ENCODE measurements at places on chromosomes 16 and 17.

DNA sequence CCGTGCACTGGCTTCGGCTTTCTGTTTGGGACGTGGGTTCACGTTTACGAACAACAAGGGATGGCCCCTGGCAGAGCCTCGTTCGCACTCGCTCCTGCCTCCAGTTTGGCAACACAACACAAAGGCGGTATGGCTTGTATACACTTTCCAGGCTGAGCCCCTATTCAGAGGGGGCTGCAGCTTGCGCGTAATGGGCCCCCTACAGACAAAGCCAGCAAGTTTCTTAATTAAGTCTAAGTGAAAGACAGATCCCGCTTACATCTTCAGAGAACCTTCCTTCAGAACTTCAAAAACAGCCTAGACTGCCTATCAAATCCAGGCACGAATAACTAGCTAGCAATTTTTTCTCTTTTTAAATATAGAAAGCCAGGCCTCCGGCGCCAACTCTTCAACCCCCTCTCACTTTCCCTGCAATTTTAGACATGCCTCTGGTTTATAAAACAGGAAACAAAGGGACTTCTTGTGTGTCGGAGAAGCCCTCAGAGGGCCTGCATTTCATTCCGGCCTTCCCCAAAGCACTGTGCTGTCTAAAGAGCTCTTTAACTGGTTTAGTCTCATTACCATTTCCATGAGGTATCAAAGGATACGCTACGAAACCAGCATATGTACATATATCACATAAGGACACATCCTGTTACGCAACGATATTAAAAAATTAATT, 244.9 kb downstream of the STX8 start:
- no peak for DNase-seq

- no peak for DNase-seq
Observed at GRCh38 chr16:66167564-66168291, 198.8 kb upstream of the CDH5 start.

DNA sequence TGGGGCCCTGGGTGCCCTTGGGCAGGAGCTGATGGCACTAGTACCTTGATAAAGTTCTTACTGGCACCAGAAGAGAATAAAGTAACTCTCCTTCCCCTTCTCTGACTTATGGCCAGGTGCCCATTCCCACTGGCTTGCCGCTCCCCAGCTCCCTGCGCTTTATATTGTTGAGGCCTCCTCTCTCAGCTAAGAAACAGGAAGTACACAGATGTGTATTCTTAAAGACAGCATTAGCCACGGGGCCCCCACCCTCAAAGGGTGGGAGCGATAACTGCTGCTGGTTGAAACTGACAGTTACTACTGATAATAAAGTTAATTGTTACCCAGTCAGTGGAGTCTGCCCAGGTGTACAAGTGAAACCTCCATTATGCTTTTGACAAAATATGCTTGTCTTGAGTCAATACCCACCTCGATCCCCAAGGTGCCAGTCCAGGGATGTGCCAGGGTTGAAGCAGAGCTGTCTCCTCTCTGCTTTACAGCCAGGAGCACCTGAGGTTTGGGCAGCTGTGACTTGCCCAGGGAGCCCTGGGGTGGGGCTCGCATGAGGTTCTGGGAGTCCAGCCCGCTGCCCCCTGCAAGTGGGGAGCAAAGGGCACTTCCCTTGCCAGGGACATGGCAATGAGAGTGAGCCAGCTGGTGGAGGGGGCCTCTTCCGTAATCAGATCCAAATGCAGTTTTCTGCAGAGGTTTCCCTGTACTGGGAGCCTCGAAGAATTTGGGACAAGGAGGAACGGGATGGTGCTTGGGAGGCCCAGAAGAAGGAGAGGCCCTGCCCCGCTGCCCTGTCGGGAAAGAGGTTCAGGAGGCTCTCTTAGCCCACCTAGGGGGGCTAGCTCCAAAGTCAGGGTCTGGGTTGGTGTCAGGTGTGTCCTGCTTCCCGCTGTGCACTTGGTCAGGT, 5.4 kb upstream of the CLDN9 start:
- DNase-seq: no peak

GRCh38 chr17:56231252-56231651, 78.0 kb downstream of the ANKFN1 start:
- no peak for DNase-seq

DNA sequence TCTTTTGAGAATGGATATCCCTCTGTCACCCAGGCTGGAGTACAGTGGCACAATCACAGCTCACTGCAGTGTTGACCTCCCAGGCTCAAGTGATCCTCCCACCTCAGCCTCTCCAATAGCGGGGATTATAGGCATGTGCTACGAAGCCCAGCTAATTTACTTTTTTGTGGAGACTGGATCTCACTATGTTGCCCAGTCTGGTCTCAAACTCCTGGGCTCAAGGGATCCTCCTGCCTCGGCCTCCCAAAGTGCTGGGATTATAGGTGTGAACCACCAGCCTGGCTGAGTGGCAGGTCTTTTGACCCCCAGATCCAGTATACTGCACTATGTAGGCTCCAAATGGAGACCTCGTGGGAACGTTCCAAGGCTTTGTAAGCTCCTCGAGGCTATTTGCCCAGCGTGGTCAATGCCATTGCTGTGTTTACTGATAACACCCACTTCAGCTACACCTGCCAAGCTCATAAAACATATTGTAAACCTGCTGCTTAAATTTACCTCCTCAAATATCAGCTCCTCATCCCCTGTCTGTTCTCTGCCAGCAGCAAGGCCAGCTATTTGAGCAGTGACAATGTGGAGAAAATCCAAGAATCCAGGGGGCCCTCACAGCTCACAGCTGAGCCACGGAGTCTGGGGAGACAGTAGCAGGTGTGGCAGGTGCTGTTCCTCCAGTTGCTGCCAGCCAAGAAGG, 16.2 kb upstream of the KIFC3 start:
- DNase-seq: no peak

DNA sequence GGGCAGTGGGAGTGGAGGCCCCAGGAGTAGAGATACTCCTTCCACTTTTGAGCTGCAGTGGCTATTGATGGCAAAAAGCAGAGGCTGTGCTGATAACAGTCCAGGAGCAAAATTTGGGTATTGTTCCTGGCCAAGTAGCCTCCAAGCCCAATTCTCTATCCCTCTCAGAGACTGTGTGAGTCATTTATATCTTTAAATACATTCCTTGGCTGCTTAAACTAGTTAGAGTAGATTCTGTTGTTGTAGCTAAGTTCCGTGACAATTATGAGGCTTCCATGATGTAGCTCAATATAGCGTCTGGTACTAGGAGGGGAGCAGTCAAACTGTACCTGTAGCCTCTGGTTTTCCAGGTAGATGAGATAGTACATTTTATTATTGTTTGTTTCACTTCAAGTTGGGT, 19.9 kb upstream of the UBE2G1 start:
- no peak for DNase-seq

DNA sequence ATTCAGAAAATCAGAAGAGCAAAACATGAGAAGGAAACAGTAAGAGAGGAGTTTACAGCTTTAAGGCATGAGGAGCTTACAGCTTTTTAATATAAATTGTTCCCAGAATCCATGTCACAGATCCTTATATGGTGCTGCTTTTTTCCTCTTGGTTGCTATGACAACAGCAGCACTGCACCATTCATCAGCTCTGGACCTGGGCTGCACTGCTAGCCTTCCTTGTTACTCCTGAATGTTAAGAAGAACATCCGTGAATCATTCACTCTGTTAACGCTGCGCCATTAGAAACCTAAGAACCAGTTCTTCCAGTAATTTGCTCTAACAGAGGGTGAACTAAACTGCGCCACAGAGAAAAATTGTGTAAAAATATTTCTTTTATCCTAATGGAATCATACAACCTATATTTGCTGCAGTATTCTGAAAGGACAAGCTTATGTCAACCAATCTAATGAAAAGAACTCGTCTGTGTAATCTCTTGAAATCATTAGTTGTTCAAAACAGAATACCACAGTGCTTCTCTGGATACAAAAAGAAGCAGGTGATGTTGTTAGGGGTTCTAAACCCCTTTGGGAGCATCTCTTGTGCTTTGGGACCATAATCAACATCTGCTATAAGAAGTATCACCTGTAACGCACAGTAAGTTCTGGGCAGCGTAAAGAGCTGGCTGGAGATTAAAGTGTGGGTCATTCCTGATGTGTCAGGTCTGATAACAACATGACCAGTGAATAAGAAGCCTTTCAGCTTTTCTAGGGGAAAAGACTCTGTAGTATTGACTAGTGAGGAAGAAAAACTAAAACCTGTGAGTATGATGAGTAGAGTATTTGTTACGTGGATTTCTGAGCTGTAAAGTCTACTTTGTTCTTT, 151.2 kb downstream of the TANC2 start:
- DNase-seq: no peak

- no peak for DNase-seq
Observed at GRCh38 chr16:68528233-68528632, 10.9 kb upstream of the ZFP90 start.

DNA sequence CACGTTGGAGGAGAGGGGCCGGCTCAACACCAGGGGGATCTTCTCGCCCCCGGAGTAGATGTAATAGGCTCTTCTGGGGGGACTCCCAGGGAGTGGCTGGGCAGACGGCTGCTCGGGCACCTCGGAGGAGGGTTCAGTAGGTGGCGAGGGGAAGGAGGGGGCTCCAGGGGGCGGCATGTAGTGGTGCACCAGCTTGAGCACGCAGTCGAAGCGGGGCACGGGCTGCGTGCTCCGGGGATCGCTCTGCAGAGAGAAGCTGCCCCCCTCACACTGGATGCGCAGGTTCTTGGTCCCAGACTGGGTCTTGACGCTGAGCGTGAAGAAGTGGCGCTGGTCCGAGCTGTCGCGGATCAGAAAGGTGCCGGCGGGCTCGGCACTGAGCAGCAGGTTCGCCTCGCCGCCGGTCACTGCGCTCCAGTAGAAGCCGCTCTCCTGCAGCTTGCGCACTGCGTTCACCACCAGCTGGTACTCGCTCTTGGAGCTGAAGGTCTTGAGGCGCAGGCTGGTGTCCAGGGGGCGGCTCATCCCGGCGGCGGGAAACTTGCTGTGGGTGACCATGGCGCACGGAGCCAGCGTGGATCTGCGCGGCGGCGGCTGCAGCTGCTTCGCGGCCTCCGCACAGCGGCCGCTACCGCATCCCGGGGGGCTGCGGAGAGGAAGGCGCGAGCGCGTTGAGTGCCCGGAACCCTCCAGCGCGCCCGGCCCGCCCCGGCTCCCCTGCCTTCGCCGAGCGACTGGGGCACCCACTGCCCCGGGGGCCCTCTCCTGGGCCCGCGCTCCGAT, 1.1 kb downstream of the SOCS3 start:
- no peak for DNase-seq

DNA sequence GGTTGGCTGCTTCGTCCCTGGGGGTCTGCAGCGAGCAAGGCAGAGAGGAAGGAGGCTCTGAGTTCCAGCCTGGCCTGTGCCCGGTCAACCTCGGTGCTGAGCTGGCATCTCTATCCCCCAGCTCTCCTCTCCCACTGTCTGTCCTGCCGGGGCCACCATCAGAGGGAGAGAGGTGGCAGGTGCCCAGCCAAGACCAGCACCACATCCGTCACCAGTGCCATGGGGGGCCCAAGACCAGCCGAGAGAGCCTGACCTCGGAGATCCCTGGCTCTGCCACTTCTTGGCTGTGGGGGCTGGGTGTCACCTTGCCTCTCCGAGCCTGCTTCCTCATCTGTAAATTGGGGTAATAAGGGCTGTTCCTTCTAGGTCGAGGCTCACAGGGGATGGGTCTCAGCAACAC, 560 bp upstream of the P2RX1 start:
- DNase-seq: no peak

DNA sequence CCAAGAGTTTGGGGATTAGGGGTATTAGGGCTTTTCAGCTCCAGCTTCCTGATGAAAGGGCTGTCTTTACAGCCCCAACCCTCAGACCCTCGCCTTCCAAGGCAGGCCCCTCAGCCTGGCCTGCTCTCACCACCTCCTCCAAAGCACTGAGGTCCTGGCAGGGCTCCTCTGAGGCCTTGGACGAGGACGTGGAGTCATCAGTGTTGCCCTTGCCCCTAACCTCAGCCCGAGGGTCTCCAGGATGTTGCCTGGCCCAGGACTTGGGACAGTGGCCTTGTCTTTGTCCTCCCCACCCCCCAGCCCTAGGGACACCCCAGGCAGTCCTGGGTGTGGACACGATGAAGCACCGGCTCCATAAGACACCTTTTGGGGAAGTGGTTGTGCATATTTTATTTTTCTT, 28.2 kb downstream of the B9D1 start:
- no peak for DNase-seq

DNA sequence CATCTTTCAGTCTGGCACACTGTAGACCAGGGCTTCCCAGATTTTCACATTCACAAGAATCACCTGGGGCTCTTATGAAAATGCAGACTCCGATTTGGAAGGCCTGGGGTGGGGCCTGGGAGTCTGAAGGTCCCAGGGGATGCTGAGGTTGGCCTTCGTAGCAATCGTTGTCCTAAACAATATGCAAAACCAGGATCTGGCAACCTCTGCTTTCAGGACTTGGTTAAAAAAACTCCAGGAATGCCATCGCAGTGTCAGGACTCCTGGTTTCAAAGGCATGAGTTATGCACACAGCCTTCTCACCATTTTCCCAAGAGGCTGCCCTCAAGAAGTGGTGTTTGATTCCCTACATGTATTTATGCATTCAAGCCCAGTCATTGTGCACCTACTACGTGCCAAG, 6.7 kb downstream of the CLEC19A start:
- DNase-seq: no peak

DNA sequence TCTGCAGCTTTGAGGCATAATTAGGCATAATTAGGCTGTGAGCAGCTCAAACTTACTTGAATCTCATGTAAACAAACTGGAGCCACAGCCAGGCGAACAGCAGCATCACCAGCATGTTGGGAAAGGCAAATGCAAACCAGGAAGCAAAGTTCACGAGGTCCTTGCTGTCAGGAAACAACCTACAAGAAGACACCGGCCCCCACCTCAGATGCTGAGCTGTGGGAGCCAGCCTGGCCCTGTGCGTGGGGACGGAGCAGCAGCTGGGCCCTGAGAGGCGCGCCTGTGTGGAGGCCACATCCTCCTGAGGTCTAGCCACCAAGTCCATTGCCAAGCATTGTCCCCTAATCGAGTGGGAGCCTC, 12.2 kb downstream of the SLC13A5 start:
- DNase-seq: no peak

DNA sequence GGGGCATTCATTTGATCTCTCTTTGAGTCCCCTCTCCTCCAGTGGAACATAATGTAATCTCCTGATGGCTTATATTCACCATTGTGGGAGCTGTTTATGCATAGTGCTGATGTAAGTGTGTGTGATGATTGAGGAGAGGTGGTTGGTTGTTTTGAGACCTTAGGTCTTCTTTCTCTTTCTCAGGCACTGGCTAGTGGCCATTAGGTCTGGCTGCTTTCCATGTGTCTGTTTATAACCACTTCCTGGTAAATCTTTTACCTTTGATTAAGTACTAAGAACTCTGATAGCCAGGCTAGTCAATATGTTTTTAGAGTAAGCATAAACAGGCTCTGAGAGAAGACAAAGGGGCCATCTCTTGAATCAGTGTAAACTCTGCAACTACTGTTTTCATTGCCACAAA, 27.9 kb downstream of the VAT1L start:
- no peak for DNase-seq

GRCh38 chr16:63618896-63619485, 1502.9 kb downstream of the CDH11 start:
- DNase-seq: no peak
